ENCODE measurements at places on chromosomes 11 and 22.

GRCh38 chr11:100739666-100740065, 52.6 kb downstream of the ARHGAP42 start:
- DNase-seq: no peak

GRCh38 chr22:29134448-29134847, 61.6 kb downstream of the KREMEN1 start:
- DNase-seq: no peak

DNA sequence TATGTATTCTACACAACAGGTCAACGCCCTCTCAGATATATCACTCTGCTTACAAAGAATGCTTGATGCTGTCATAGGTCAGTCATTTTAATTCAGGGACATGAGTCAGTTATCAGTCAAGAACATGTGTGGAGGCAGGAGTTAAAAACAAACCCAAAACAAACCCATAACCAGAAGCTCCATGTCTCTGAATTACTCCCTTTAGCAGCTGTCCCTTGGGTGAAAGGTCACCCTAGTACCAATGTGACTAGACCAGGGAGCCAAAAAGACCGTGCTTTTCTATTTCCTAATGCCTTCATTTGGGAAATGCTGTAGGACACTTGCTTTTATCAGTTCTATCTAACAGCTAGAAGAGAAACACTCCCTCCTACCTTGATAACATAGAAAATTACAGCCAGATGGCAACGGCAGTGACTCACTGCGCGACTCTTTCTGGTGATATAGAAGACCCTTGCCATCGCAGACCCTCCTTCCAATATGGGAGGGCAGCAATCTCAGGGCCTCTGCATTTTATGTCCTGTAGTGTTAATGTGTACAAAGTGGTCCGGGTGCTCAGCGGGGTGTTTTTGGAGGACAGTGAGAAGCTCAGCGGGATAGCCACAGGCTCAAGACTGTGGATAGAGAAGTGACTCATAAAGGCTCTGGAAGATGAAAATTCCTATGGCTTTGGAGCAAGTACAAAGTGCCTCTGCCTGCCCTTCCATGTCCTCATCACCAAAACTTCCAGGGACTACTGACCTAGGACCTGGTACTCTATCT, 24.8 kb downstream of the APOL5 start:
- peak; percentile 7 for DNase-seq

DNA sequence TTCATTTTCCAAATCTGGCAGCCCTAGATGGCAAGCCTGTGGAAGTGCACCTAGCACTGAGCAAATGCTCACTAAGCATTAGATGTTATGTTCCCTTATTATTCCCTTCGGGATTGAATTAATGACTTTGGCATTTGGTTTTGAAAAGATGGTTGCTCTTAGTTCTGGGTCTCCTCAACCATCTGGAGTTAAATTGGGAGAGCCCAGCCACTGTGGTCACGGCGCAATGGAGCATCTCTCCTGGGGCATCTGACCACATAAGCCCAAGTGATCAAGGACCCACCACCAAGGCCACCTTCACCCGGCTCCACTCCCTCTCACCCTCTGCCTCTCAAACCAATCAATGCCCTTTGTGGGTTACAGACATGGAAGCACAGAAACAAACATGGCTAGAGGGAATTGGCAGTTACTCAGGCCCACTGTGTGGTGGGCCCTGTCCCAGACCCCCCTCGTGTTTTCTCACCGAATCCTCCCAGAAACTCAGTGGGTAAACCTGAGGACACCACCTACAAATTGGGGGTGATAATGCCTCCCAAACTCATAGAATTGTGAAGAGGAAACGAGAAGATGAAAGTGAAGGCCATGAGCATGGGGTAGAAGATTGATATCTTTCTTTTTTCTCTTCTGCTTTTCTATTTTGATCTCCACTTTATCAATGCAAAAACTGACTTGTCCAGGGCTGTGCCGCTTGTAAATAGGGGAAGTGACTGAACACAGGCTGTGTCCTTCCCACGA, 52.2 kb downstream of the IRAG1 start:
- peak; percentile 68 for DNase-seq

DNA sequence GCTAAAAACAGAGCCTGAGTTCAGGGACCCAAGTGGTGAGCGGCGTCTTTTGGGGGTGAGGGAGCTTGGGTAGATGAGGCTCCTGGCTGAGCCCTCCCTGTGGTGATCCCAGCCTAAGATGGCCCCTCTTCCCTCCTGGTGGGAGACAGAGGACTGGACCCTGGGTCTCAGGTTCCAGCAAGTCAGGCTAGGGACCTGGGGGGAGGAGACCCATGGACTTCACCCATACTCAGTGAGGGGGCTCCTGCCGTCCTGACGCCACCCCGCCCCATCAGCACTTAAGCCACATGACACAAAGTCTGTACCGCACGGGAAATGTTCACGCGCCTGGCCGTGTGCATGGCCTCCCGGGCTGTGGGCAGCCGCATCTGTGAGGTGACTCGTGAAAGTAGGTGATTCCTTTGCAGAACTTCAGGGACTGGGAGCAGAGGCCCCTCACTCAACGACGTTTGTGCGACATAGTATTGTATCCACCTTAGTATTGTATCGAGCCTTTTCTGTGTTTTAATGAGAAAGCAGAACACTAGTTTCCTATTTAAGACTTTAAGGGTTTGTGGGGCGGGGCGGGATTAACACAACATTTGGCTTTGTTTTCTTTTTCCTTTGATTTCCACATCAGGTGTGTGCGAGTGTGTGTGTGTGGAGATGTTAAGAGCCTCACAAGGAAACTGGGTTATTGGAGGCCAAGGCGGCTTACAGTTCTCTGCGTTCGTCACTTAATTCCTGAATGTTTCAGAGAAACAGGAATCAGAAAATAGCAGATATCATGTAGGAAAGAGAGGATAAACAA, 18.4 kb upstream of the TMEM191C start:
- DNase-seq: no peak

- no peak for DNase-seq
Observed at GRCh38 chr22:39661842-39662685, 91.5 kb downstream of the CACNA1I start.

- DNase-seq: no peak
Observed at GRCh38 chr11:60657888-60658287, 41.5 kb upstream of the MS4A8 start.

DNA sequence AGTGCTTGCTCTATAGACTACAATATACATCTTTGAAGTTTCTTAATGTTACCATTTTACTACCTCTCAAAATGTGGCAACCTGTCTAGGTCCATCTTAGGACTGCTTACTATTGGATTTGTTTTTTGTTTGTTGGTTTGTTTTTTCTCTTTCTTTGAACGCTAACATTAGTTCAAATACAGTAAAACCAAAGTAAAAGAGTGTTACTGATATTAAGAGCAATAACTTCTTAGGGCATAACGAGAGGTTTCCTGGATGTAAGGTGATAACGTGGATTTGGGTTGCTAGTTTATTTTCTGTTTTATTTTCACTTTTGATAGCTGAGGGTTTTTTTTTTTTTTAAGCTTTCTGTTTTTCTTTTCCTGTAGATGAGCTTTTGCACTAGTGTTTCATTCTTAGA, 43.6 kb downstream of the TMEM135 start:
- DNase-seq: no peak

- DNase-seq: no peak
Observed at GRCh38 chr22:25718135-25718840, 23.7 kb upstream of the MYO18B start.

DNA sequence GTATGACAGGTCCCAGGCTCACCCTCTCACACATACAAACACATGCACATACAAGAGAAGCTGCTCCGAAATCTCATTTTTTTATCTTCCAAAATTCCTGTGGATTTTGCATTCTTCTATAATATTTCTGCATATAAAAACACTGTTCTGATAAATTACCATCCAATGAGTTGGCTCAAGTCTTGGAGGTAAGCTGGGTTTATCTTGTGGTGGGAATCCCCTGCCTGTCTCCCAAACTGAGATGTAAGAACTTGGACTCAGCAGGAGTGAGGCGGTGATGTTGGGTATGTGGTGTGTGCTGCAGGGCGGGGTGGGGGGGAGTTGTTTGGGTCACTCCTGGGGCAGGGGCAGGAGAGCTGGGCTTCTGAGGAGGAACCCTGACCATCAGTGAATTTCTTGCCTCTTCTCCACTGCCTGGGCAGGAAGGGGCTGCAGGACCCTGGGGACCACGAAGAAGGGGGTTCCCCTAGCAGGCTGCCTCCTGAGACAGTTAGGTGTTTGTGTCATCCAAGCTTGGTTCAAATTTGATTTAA, 6.8 kb upstream of the P2RY6 start:
- DNase-seq: no peak

DNA sequence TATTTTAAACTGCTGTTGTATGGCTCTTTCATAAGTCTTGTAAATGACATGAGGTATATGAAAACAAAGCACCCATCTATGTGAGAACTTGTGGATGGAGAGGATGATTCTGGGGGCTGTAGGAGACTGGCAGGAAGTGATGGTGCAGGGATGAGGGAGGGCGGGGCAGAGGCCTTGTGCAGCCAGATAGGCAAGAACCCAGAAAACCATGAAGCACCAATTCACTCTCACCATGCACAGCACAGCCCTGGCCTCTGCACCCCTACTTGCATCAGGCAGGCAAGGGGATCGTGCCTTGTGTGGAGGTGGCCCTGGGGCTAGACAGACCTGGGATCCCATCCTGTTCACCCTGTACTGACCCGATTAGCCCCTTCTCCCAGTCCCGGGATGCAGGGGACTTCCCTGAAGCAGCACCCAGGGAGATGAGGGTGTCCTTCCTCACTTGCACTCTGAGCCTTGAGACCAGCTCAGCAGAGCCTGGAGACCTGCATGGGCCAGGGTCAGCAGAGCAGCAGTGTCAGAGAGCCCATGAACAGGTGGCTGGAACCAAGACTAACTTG, 85.5 kb downstream of the MORC2 start:
- no peak for DNase-seq

- no peak for DNase-seq
Observed at GRCh38 chr22:43094551-43094950, 5.4 kb upstream of the TTLL1 start.

DNA sequence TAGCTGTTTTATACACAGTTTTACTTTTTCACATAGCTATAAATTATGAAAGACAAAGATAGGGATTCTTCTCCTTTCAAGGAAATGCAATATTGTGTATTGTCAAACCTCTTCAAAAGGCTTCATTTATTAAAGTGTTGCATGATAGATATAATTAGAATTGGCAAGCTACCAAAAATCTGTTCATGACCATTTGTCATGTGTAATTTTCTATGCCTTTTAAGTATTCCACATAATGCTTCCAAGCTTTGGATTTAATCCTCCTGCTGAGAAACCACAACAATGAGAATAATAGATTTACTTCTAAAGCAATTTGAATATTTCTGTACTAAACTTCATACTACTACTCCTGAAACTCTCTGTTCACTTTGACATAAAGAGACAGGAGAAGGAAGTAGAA, 403.2 kb upstream of the CCDC179 start:
- no peak for DNase-seq

- no peak for DNase-seq
Observed at GRCh38 chr22:33299245-33299956, 241.2 kb upstream of the SYN3 start.

- DNase-seq: peak; percentile 46
Observed at GRCh38 chr22:18113680-18114394, 3.2 kb downstream of the TUBA8 start.

- DNase-seq: peak; percentile 77
Observed at GRCh38 chr22:45638834-45639746, 32.5 kb upstream of the ATXN10 start.

- no peak for DNase-seq
Observed at GRCh38 chr11:110860461-110860860, 148.2 kb upstream of the ARHGAP20 start.

DNA sequence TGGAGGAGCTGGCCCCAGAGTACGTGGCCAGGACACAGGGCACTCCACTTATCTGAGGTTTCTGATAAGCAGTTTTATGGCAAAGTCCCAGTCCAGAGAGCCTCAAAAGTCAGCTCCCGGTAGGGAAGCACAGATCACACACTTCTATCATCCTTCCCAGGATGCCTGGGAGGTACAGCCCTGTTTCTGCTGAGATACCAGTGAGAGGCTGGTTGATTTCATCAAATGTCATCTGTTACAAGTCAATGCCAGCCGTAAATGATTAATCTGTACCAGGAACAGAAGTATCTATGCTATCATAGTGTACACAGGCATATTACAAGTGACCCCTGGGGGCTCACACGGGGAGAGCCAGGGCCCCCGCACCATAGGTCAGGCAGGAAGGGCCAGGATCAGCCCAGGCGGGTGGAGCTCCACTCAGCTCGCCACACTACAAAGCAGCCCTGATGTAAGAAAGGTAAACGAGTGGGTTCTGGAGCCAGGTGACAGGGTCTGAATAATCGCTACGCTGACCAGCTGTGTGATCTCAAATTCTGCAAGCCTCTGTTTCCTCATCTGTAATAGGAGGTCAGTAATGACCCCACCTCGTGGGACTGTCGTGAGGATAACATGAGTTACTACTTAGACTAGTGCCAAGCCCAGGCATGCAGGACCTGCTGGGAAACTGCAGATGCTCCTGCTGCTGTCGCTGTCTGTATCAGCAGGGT, 17.6 kb downstream of the PLA2G6 start:
- DNase-seq: no peak

- peak; percentile 7 for DNase-seq
Observed at GRCh38 chr11:114354076-114354475, 46.2 kb downstream of the C11orf71 start.

DNA sequence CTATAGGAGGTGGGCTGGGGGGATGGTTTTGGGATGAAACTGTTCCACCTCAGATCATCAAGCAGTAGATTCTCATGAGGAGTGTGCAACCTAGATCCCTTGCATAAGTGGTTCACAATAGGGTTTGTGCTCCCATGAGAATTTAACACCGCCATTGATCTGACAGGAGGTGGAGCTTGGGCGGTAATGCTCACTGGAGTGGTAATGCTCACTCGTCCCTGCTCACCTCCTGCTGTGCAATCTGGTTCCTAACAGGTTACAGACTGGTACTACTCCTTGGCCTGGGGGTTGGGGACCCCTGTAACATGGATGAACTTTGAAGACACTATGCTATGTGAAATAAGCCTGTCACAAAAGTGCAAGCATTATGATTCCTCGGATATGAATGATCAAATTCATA, 87.0 kb upstream of the CLNS1A start:
- DNase-seq: no peak

- no peak for DNase-seq
Observed at GRCh38 chr11:74786574-74786973, 37.9 kb downstream of the RNF169 start.

- no peak for DNase-seq
Observed at GRCh38 chr22:26429458-26430286, 612 bp downstream of the ASPHD2 start.

DNA sequence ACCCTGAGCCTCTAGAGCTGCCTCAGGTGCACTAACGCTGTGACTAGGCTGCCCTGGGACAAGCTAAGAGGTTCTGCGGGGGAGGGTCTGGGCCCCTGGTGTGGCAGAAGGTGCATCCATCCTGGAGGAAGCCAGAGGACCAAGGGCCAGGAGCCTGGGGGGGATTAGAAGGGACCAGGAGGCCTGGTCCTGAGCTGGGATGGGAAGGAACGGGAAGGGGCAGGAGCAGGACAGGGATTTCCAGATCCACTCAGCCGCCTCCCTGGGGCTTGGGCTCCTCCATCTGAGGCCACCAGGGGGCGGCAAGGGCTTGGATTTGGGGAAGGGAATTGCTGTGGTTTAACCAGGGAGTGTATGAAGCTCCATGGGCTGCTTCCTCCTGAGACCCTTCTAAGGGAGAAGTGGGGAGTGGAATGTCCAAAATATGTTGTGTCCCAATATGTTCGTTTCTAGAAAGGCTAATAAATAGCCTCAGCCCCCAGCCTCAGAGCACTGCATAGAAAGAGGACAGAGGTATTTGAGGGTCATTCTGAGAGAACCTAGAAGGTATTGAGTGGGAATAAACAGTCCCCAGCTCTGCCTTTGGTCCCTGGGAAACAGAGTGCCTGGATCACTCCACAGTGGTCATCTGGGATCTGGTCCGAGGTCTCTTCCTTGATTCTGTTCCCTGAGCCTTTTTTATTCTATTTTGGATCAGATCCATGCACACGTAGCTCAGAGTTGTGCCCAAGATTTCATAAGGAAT, 17.4 kb upstream of the PRAME start:
- peak; percentile 87 for DNase-seq
